ENCODE measurements at places on chromosomes 12 and 14.

GRCh38 chr14:74517731-74518130 is 24.2 kb downstream of the ISCA2 start:
- no peak for DNase-seq
- H3K27ac ChIP-seq = no peak overlapping the region
- peaks cover 8% of the 10 kb centered on the region for H3K4me1 ChIP-seq
- H3K27me3 ChIP-seq = no peaks in the 10 kb centered on the region

DNA sequence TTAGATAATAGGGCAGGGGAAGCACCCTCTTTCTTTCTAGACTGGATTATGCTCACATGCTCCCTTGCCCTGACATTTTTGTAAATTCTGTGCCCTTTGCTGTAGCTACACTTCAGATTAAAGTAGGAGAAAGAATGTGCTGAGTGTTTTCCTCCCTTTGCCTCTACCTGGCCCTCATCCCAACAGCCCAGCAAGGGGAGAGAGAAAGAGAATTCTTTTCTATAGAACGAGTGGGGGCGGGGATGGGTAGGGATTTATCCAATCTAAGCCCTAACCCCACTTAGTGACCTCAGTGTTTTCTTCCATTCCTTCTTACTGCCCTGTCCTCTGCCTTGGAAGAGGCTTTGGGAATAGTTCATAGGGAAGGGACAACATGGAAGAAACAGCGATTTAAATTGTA is 13.5 kb downstream of the GPR84 start:
- no peaks in the 10 kb centered on the region for H3K27me3 ChIP-seq
- no peak overlapping the region for H3K27ac ChIP-seq
- H3K4me3 ChIP-seq = no peak overlapping the region
- H3K4me1 ChIP-seq = peaks cover 14% of the 10 kb centered on the region

- no peaks in the 10 kb centered on the region for H3K27me3 ChIP-seq
- DNase-seq = no peak
- no peak overlapping the region for H3K27ac ChIP-seq
- H3K4me1 ChIP-seq = no peaks in the 10 kb centered on the region
These were observed 42.2 kb downstream of the SUDS3 start for GRCh38 chr12:118418385-118419057.

DNA sequence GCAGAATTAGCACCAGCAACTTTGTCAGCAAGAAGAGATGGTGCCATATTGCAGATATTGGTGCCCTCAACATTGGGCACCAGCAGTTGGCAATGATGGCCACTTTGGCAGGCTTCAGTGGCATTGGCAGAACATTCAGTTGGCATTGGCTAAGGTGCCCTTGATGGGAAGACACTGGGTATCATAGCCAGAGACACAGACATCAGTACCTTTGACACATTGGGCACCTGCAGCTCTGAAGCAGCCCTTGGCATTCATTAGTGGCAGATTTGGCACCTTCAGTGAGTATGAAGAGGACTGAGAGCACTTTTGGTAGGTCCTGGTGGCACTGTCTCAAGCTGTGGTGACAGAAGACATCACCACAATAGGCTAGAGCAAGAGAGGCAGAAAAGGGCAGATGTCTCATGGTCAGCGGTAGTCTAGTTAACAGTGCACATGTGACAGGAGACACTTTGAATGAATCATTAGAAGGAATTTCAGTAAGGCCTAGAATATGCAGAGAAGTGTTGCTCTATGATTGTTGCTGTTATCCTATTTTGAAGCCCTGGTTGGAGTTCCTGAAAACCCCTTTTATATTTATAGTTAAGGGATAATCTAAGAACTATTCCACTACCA is 422.2 kb downstream of the APAF1 start:
- no peaks in the 10 kb centered on the region for H3K4me1 ChIP-seq
- H3K27ac ChIP-seq = no peak overlapping the region
- DNase-seq = no peak
- no peaks in the 10 kb centered on the region for H3K36me3 ChIP-seq

DNA sequence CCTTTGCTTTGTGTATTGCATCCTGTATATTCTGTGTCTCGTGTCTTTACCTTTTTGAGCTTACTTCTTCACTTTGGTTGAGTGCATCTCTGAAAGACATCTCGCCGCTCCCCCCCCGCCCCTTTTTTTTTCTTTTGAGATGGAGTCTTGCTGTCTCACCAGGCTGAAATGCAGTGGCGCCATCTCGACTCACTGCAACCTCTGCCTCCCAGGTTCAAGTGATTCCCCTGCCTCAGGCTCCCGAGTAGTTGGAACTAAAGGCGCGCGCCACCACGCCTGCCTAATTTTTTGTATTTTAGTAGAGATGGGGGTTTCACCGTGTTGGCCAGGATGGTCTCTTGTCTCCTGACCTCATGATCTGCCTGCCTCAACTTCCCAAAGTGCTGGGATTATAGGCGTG is 49.9 kb downstream of the DIP2B start:
- no peaks in the 10 kb centered on the region for H3K27me3 ChIP-seq
- no peak for DNase-seq
- no peaks in the 10 kb centered on the region for H3K36me3 ChIP-seq
- peaks cover 15% of the 10 kb centered on the region for H3K4me1 ChIP-seq
- no peak overlapping the region for H3K27ac ChIP-seq

DNA sequence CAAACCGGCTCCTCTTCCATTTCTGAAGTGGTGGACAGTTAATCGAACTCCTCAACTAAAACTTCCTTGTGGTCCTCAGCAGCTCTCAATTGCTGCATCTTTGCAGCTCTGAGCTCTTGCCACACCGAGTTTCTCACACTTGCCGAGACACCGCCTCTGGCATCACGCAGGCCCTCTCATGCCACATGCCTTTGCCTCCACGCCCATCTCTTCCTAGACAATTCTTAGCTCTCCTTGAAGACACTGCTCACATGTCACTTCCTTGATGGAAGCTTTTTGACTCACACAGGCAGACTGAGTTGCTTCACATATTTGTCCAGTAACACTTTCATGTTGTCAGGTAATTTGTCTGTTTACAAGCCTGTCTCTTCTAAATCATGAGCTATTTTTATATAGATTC is 29.2 kb downstream of the KCNA1 start:
- H3K27ac ChIP-seq = no peak overlapping the region
- no peaks in the 10 kb centered on the region for H3K4me1 ChIP-seq
- H3K36me3 ChIP-seq = no peaks in the 10 kb centered on the region
- no peak for DNase-seq
- H3K27me3 ChIP-seq = no peaks in the 10 kb centered on the region

GRCh38 chr12:89661706-89662330 is 46.8 kb downstream of the ATP2B1 start:
- no peaks in the 10 kb centered on the region for H3K27me3 ChIP-seq
- H3K4me3 ChIP-seq = no peak overlapping the region
- no peaks in the 10 kb centered on the region for H3K36me3 ChIP-seq
- H3K27ac ChIP-seq = no peak overlapping the region
- H3K4me1 ChIP-seq = peaks cover 88% of the 10 kb centered on the region
- DNase-seq = peak; percentile 20

DNA sequence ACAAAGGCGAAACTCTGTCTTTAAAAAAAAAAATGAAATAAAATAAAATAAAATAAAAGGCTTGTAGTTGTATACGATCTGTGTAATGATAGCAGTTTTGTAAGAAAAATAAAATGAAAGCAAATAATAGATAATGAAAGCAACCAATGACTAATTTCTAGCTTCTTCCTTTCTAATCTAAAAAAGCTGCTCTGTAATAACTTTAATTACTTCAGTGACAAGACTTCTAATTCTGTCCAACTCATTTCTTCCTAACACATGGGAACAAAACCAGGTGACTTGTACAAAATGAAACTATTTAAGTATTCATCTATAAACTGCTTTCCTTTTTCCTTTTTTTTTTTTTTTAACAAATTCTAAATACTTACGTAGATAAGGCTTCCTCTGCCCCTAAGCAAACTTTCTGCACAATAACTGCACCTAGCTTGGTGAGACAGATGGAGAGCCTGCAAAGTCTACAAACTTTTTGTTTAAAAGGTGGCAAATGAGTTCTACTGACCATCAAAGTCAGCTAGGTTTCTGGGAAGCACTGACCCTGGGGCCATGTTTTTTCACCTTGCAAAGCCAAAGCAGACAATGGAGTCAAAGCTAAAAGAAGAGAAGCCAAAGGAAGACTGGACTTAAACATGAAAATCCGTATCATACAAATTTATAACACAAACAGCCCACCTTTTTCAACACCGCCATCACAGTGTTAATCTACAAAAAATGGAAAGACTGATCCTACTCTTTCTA is 28.2 kb downstream of the DENND5B start:
- H3K4me1 ChIP-seq = no peaks in the 10 kb centered on the region
- H3K4me3 ChIP-seq = no peak overlapping the region
- no peaks in the 10 kb centered on the region for H3K36me3 ChIP-seq
- DNase-seq = no peak

DNA sequence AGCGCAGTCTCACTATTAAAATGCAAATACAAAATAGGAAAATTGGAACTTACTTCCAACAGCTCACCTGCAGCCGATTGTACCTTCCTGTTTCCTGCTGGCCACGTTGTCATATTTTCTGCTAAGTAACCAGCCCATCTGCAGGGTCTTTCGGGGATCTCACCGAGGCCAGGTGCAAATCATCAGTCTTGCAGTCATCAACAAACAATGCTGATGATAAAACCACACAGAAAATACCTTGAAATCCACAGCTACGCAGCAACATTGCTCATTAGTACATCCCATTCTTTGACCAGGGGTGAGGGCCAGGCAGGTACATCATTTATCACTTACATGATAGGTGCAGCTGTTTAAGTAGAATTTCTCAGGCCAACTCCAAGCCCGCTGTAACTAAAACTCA is 406.9 kb downstream of the TMEM121 start:
- no peaks in the 10 kb centered on the region for H3K27me3 ChIP-seq
- DNase-seq = no peak
- no peak overlapping the region for H3K4me3 ChIP-seq
- H3K36me3 ChIP-seq = no peaks in the 10 kb centered on the region
- no peaks in the 10 kb centered on the region for H3K4me1 ChIP-seq

GRCh38 chr12:99049774-99050173 is 404.7 kb downstream of the APAF1 start:
- H3K4me3 ChIP-seq = no peak overlapping the region
- no peaks in the 10 kb centered on the region for H3K27me3 ChIP-seq
- no peak for DNase-seq
- no peak overlapping the region for H3K27ac ChIP-seq
- H3K4me1 ChIP-seq = no peaks in the 10 kb centered on the region

DNA sequence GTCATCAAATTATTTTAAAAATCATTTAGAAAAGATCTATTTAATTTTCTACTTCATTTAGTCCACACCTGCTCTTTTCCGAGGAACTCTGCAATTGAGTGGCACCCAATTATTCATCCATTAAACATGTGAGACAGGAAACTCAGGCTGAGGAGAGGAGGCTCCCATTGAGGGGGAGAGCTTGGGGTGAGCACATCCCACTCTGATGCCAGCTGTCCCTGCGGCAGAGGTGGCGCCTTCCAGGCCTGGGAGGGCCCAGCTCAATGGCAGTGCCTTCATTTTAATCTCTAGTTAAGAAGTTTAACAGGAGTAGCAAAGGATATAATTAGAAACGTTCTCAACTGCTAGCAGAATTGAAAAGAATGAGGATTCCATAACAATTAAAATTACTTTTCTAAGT is 92.0 kb downstream of the ITPR2 start:
- no peaks in the 10 kb centered on the region for H3K4me1 ChIP-seq
- H3K27ac ChIP-seq = no peak overlapping the region
- no peaks in the 10 kb centered on the region for H3K27me3 ChIP-seq
- H3K4me3 ChIP-seq = no peak overlapping the region
- H3K36me3 ChIP-seq = no peaks in the 10 kb centered on the region
- DNase-seq = no peak

GRCh38 chr12:52515927-52516831 is 4.0 kb downstream of the KRT5 start:
- H3K36me3 ChIP-seq = no peaks in the 10 kb centered on the region
- no peak overlapping the region for H3K27ac ChIP-seq
- DNase-seq = no peak

GRCh38 chr12:110035534-110036104 is 12.7 kb downstream of the C12orf76 start:
- H3K27ac ChIP-seq = no peak overlapping the region
- peaks cover 21% of the 10 kb centered on the region for H3K4me1 ChIP-seq
- DNase-seq = no peak
- H3K4me3 ChIP-seq = no peak overlapping the region

GRCh38 chr14:26056036-26056616 is 541.7 kb downstream of the NOVA1 start:
- no peaks in the 10 kb centered on the region for H3K36me3 ChIP-seq
- DNase-seq = no peak
- H3K27me3 ChIP-seq = no peaks in the 10 kb centered on the region
- H3K27ac ChIP-seq = no peak overlapping the region
- H3K4me3 ChIP-seq = no peak overlapping the region
- H3K4me1 ChIP-seq = no peaks in the 10 kb centered on the region

DNA sequence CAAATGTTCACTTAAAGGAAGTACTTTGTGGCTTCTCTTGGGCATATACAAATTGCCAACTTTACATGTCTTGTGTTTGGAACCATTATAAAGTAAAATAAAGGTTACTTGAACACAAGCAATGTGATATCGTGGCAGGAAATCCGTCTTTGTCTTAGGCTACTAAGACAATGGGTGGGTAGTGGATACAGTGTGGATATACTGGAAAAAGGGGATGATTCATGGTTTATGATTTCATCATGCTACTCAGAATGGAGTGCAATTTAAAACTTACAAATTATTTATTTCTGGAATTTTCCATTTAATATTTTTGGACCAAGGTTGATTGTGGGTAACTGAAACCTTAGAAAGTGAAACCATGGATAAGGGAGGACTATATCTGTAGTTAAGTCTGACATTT is 48.4 kb downstream of the MYRFL start:
- H3K27me3 ChIP-seq = no peaks in the 10 kb centered on the region
- H3K4me1 ChIP-seq = no peaks in the 10 kb centered on the region
- no peaks in the 10 kb centered on the region for H3K36me3 ChIP-seq
- no peak for DNase-seq
- no peak overlapping the region for H3K4me3 ChIP-seq

DNA sequence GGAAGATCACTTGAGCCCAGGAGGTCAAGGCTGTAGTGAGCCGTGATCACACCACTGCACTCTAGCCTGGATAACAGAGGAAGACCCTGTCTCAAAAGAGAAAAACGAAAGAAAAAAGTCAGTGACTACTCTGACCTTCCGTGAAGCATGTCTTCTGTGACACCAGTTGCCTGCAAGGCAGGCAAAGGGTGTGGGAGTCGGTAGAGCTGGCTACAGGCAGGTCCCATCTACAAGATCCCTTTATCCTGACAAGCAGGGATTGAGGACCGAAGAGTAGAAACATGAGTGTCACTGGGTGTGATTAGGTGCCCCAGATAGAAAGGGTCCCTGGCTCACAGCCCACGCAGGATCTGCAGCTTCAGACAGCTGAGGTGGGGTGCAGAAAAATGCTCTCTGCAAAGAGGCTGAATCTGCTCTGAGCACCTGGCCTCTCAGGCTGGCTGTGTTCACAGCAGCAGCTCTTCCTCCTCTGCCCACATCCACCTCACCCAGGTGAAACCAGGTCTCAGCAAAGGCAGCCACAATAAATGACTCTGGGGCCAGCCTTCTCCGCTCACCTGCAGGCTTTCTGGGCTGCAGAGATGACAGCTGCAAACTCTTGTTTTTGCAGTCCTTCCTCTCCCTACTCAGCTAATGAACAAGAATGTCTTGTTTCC is 28.6 kb upstream of the HSP90B1 start:
- H3K4me1 ChIP-seq = peaks cover 47% of the 10 kb centered on the region
- H3K36me3 ChIP-seq = no peaks in the 10 kb centered on the region
- H3K27me3 ChIP-seq = no peaks in the 10 kb centered on the region
- peak; percentile 59 for DNase-seq
- H3K27ac ChIP-seq = peak overlapping the region; percentile 41

Data from CD4-positive, alpha-beta memory T cell (primary cell).